ENCODE measurements at places on chromosomes 12 and 14.

GRCh38 chr14:53430870-53431269 lies 277.7 kb upstream of the DDHD1 start:
- no peak for DNase-seq

DNA sequence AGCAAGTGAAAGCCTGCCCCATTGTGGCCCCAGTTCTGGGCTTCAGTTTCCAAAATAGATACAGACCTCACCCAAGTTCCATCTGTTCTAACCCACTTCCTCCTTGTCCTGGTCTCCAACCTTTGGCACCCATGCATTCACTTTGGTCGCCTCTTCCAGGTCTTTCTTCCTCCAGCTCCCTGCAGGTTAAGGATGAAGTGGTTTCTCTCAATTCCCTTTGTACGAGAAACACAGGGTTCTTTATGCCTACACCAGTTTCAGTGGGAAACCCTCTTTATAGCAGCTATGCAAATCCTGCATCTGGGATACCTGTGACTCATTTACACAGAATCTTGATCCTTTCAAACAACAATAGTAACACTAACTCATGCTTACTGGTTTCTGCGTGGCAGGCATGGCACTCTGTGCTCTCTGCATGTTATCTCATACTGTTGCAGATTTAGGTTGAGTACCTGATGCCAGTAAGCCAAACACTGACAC lies 110.6 kb upstream of the AMIGO2 start:
- no peak for DNase-seq

DNA sequence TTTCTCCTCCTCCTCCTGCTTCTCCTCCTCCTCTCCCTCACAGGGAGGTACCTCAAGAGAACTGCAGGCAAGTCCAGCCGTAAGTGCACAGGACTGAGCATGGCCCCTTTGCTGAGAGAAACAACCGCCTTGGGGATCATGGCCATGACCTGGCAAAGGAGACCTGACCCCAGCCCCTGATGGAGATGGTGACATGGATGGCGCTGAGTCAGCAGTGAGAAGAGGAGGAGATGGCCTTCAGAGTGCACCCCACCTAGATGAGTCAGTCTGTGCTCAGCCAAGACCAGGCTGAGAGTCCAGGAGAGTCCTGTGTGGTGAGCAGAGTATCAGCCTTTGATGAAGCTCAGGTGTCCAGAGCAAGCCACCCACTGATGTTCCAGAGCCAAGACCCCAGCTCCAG lies 36.4 kb downstream of the MEG3 start:
- no peak for DNase-seq

DNA sequence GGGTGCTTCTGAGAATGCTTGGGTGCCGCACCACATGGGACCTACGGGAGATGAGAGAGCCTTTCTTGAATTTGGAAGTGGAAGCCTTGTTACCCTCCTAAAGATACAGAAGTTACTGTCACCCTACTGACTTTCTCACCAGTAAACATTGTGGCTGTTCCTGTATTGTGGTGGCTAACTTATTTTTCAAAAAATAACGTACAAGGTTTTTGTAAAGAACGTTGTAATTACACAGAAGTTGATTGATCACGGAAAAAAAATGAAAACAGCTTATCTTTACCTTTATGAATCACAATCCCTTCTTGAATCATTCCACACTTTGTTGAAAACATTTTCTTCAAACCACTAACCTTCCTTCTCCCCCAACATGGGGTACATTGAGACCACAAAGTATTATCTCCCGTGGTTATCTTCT lies 22.0 kb upstream of the PPFIBP1 start:
- DNase-seq, result no peak

- no peak for DNase-seq
Observed at GRCh38 chr12:57429473-57430111, 1.3 kb downstream of the R3HDM2 start.

DNA sequence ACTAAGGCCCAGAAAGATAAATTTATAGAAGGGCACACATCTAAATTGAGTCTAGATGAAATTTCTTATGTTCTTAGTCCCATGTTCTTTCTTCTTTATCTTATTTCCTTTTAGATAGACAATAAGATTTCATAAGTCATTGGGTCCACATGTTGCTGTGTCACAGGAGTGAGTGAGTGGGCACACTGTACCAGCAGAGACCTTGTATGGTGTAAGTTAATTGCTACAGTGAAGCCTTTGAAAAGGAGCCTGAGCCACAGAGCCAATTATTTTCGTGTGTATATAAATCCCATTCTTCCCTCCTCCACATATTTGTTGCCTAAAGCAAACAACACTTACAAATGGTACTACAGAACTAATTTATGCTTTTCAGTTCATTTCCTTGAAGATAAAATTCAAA lies 79.1 kb downstream of the GRIP1 start:
- no peak for DNase-seq

DNA sequence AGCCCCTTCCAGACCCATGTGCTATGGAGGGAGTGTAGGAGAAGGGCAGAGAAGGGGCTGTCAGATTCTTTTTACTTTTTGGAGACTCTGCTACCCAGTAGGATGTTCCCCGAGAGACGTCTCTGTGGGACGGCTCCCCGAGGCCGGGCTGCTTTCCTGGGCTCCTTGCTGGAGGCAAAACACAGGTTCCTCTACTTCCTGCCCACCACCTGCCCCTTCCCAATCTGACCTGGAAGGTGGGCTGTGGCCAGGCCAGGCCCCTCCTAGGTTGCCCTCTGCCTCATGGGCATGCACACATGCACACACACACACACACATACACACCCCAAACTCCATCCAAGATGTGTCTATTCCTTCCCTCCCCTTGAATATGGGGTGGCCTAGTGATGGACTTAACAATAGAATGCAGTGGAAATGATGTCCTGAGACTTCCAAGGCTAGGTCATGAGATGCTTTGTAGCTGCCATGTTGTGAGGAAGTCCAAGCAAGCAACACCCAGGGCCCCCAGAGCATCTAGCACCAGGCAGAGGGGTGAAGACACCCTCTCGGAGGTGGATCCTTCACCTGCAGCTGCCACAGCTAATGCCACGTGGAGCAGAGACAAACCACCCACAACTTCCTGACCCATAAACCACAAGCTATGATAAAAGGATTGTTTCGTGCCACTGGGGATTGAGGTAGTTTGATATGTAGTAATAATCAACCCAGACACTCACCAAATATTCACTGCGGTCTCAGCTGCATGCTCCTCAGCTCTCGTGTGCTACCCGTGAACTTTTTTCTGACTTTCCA lies 1.6 kb upstream of the ASB2 start:
- DNase-seq, result no peak

DNA sequence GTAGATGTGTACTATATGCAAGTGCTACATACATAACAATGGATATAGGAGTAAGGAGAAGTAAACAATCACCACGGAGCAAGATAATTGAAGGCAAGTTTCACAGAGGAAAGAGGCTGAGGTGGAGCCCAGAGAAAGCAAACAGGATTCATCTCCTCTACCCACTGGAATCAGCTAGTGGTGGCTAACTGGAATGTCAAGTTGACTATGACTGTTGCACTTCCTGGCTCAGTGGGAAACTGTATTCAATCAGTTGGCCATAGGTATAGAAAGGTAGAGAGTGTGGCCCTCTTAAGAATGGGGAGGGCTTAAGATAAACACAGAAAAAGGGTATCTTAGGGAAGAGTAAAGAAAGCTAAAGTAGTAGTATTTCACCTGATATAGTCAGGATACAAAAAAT lies 62.4 kb downstream of the MAP4K5 start:
- DNase-seq, result no peak

GRCh38 chr12:120257041-120257821 lies 8.3 kb downstream of the PXN start:
- DNase-seq, result peak; percentile 86

DNA sequence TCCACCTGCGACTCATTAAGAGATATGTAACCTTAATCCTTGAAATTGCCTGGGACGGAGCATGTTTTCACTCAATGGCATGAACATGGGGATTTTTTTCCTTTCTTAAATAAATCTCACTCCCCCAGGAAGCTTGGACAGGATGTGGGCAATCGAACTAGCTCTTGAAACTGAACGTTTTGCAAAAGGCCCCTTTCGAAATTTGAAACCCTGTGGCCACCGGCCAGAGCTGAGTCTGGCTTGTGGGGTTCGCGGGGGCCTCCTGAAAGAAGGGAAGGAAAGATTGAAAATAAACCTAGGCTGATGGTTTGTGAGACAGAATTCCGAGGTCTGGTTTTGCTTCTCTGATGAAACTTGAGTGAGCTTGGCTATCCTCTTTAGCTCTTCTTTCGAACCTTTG lies 101.4 kb upstream of the RTL1 start:
- peak; percentile 67 for DNase-seq

DNA sequence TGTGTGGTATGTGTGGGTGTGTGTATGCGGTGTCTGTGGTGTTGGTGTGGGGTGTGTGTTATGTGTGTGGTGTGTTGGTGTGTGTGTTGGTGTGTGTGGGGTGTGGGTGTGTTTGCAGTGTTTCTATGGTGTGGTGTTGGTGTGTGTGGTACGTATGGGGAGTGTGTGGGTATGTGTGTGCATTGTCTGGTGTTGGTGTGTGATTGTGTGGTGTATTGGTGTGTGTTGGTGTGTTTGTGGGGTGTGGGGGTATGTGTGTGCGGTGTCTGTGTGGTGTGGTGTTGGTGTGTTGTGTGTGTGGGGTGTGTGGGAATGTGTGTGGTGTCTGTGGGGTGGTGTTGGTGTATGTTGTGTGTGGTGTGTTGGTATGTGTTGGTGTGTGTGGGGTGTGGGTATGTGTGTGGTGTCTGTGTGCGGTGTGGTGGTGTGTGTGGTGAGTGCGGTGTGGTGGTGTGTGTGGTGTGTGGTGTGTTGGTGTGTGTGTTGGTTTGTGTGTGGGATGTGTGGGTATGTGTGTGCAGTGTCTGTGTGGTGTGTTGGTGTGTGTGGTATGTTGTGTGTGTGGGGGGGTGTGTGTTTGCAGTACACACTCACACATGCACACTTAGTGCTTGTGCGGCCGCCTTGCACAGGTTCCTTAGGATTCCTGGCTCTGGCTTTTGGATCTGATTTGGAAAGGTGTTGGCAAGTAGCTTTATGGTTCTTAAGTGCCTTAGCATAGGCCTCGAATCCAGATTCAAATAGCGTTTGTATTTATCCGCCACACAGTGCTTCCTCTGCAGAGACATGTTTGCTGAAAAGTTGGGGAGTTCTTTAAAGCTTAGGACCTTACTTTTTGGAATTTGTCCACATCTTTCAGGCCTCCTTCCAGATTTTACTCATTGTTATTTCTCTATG lies 16.4 kb downstream of the MLXIP start:
- no peak for DNase-seq

GRCh38 chr12:58809064-58809607 lies 111.2 kb downstream of the LRIG3 start:
- DNase-seq, result no peak

GRCh38 chr14:78581229-78581628 lies 411.1 kb downstream of the NRXN3 start:
- DNase-seq, result no peak

DNA sequence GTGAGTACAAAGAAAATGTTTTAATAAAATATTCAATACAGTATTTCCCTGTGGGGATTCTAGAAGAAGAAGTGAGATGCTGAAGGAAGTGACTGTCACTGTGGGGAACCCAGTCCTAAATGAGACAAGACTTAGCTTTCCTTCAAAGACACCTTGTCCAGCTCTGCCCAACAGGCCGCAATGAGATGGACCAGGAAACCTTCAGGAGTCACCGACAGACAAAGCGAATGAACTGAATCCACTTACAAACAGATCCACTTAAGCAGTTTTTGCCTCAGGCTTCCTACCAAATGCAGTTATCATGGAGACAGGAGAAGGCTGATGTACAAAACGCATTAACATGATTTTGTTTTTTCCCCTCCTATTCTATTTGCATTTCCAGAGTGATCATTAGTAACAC lies 9.6 kb downstream of the KCNJ8 start:
- no peak for DNase-seq

Measured in skeletal muscle cell (primary cell).